ENCODE measurements at places on chromosomes 13 and 19. TPM values are rescaled to one million over a fixed set of nuclear protein-coding genes. Genes with fewer than 3 reads are reported as not detected.

GRCh38 chr19:34667349-34668076 lies 9.4 kb downstream of the SCGB2B2 start:
- peak overlapping the region; percentile 87 for H3K4me3 ChIP-seq
- H3K27ac ChIP-seq: peak overlapping the region; percentile 91
- H3K4me1 ChIP-seq: peaks cover 9% of the 10 kb centered on the region

DNA sequence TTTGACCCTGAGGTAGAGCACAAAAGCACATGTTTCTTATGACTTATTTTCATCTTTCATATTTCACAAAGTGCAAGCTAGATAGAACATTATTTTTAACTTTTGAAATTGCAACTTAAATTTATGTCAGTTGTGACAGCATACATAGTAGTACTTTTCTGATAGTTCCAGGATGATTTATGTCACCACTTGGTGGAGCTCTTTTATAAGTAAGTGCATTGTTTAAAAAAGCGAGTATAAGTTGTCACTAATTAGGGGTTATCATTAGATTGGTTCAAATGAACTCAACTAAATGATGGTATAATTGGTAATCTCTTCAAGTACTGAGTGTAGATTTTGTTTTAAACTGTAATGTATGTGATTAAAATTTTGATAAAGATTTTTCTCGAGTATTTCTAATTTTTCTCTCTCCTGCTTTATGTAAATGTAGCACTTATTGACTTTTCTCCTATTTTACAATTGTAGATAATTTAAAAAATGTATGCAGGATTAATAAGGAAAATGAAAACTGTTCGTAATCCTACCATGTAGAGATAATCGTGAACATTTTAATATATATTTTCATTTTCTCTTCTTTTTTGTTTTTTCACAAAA lies 31.1 kb downstream of the RB1 start:
- no peaks in the 10 kb centered on the region for H3K27me3 ChIP-seq
- peak; percentile 22 for DNase-seq
- peaks cover 18% of the 10 kb centered on the region for H3K4me1 ChIP-seq
- peak overlapping the region; percentile 49 for H3K27ac ChIP-seq
- no peak overlapping the region for H3K4me3 ChIP-seq
- peaks cover 31% of the 10 kb centered on the region for H3K36me3 ChIP-seq

GRCh38 chr19:18091217-18091608 lies 4.5 kb upstream of the IL12RB1 start:
- no peaks in the 10 kb centered on the region for H3K36me3 ChIP-seq
- DNase-seq: no peak
- H3K27ac ChIP-seq: 0 out of 2 replicates have a peak overlapping the region, but pooled peaks have one; percentile 11
- H3K4me3 ChIP-seq: no peak overlapping the region
- peaks cover 20% of the 10 kb centered on the region for H3K4me1 ChIP-seq
- H3K27me3 ChIP-seq: peaks cover 7% of the 10 kb centered on the region

- H3K4me3 ChIP-seq: peak within 1 kb of the TSS; percentile 85
- H3K27me3 ChIP-seq: peaks cover 2% of the 10 kb centered on the region
- no peaks in the 10 kb centered on the region for H3K4me1 ChIP-seq
- H3K36me3 ChIP-seq: peaks cover 10% of the 10 kb centered on the region
These were observed at the start of gene ZNF844 for GRCh38 chr19:12064590-12065538. Gene ZNF844 (plus strand): TSS chr19:12064731. CDS start chr19:12064874, 143 bp downstream.

DNA sequence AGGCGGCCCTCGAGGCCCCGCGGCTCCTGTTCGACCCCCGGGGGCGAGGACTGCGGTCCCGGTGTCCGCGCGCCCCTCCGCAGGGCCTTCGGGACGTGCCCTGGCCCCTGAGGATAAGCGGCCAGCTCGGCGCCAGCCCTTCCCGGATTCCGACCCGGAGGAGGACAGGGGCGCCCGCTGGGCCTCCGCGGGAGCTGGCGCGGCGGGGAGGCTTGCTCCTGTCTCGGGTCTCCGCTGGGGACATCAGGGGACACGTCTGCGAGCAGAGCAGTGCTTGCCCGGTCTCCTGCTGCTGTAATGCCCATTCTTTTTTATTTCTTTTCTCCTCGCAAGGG lies 829 bp downstream of the B3GLCT start:
- H3K4me3 ChIP-seq: peak overlapping the region; percentile 82
- H3K36me3 ChIP-seq: no peaks in the 10 kb centered on the region
- peak; percentile 5 for DNase-seq

DNA sequence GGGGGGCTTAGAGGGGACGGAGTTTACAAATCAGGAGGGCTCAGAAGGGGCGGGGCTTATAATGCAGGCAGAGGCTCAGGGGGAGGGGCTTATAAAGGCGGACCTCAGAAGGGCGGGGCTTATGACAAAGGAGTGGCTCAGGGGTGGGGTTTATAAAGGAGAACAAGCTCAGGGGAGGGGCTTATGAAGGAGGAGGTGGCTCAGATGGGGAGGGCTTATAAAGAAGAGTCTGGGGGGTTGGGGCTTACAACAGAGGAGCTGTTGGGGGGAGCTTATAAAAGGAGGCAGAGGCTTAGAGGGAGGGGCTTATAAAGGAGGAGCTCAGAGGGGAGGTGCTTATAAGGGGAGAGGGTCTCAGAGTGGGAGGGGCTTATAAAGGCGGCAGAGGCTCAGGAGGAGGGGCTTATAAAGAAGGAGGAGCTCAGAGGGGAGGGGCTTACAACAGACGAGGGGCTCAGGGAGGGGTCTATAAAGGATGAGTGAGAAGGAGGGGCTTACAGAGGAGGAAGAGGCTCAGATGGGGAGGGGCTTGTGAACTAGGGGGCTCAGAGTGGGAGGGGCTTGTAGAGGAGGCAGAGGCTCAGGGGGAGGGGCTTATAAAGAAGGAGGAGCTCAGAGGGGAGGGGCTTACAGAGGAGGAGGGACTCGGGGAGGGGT lies 1.0 kb downstream of the SMIM24 start:
- peaks cover 11% of the 10 kb centered on the region for H3K27me3 ChIP-seq
- no peak overlapping the region for H3K27ac ChIP-seq
- H3K36me3 ChIP-seq: no peaks in the 10 kb centered on the region
- no peaks in the 10 kb centered on the region for H3K4me1 ChIP-seq

- peak overlapping the region; percentile 31 for H3K4me3 ChIP-seq
- H3K27ac ChIP-seq: peak overlapping the region; percentile 96
- DNase-seq: peak; percentile 60
These were observed 74.6 kb downstream of the GNG7 start for GRCh38 chr19:2627855-2628254.

TBXA2R gene
- total RNA-seq: 8.8 TPM

SSC5D gene
- total RNA-seq: 49.7 TPM

PLPPR3 gene
- total RNA-seq: not detected

ZNF90 gene
- total RNA-seq: 1.1 TPM
